ENCODE measurements at places on chromosomes 2 and 18.

DNA sequence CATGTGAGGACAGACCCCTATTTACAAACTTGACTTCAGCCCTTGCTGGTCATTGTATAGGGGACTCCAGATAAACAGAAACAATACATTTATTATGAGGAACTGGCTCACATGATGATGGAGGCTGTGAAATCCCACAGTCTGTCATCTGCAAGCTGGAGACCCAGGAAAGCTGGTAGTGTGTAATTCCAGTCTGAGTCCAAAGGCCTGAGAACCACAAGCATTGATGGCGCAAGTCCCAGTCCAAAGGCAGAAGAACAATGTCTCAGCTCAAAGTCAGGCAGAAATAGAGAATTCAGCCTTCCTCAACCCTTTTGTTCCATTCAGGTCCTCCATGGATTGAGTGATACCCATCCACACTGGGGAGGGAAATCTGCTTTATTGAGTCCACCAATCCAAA lies 28.1 kb upstream of the SPP2 start:
- DNase-seq: no peak

GRCh38 chr2:241082341-241083090 lies 19.6 kb downstream of the MTERF4 start:
- DNase-seq: no peak

- no peak for DNase-seq
Observed at GRCh38 chr2:219228041-219228910, 1.2 kb downstream of the ATG9A start.

GRCh38 chr2:9178110-9178903 lies 28.3 kb upstream of the ASAP2 start:
- no peak for DNase-seq

GRCh38 chr18:6941996-6942395 lies 175.6 kb downstream of the LAMA1 start:
- DNase-seq: no peak
